Activated CD4-positive, alpha-beta T cell treated with anti-CD3 and anti-CD28 coated beads, Interleukin-2, amount 50 U/mL, for 1 hour (primary cell): ENCODE measurements at places on chromosomes 3 and 15.

GRCh38 chr15:52057996-52058395 lies 39.0 kb downstream of the MAPK6 start:
- DNase-seq: no peak

GRCh38 chr3:18228060-18228459 lies 197.1 kb downstream of the SATB1 start:
- no peak for DNase-seq

- peak; percentile 58 for DNase-seq
Observed at GRCh38 chr3:121660356-121661171, at the start of gene HCLS1. Gene HCLS1, minus strand, starts transcription at chr3:121660903. Its CDS starts 2,556 bp downstream, at chr3:121658347.

- DNase-seq: no peak
Observed at GRCh38 chr3:82163907-82164520, 402.6 kb upstream of the GBE1 start.

GRCh38 chr3:181358562-181358961 lies 353.2 kb upstream of the SOX2 start:
- DNase-seq: no peak

DNA sequence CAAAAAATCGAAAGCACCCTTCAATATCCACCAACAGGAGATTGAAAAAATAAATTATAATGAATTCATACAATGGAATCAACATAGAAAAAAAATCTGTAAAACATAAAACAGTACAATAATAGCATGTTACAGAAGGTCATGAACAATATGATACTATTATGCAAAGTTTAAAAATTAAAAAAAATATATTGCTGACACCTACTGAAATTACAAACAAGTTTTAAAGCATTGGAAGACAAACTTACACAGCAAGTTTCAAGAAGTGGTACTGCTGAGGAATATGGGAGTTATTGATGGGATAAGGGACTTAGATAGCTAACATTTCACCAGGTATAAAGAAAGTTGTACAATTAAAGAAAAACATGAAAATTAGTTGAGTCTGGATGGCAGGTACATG lies 89.4 kb downstream of the EFL1 start:
- DNase-seq: no peak

DNA sequence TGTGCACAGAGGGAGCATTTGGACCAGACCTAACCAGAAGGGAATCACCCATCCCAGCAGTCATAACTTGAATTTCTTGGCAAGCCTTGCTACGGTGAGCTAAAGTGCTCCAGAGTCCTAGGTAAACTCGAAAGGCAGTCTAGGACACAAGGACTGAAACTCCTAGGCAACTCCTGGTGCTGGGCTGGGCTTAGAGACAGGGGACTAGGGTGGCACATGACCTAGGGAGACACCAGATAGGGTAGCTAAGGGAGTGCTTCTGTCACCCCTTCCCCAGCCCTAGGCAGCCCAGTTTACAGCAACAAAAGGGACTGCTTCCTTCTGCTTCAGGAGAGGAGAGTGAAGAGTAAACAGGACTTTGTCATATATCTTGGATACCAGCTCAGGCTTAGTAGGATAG lies 256.4 kb upstream of the ARHGEF26 start:
- no peak for DNase-seq

- no peak for DNase-seq
Observed at GRCh38 chr3:127260416-127260815, 27.4 kb downstream of the PRR20G start.

- DNase-seq: no peak
Observed at GRCh38 chr3:67592057-67592456, 62.4 kb downstream of the SUCLG2 start.

DNA sequence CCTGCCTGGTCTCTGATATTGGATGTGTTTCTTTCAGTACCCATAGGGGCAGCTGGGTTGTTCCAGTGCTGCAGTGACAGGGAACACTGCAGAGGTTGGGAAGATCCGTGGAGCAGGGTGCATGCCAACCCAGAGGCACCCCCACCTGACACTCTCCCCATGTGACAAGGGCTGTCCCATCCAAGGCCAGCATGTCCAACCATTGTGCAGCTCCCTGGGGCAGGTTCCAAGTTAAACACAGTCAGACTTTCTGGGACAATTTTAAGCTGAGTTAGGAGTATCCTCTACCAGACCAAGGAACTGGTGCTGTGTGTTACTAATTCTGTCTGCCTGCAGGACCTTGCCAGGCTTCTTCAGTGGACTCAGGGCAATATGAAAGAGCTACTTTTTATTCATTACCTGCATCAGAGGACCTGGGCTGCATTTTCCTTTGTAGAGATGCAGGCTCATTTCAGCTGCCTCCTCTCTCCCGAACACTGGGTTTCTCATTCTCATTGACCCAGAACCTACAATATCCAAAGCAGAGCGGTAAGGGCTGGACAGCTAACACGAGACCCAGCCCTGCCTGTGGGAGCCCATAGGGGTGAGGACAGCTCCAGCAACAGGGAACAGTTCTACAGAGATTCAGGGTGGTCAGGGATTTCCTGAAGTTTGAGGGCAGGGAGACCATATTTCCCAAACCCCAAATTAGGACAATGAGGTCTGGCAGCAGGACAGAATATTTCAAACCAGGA lies 72.7 kb downstream of the SPSB4 start:
- no peak for DNase-seq

GRCh38 chr15:96035091-96035490 lies 295.4 kb upstream of the NR2F2 start:
- no peak for DNase-seq

- no peak for DNase-seq
Observed at GRCh38 chr3:126005951-126006350, 37.0 kb downstream of the ROPN1B start.

- DNase-seq: no peak
Observed at GRCh38 chr3:176587089-176587488, 610.2 kb downstream of the TBL1XR1 start.

DNA sequence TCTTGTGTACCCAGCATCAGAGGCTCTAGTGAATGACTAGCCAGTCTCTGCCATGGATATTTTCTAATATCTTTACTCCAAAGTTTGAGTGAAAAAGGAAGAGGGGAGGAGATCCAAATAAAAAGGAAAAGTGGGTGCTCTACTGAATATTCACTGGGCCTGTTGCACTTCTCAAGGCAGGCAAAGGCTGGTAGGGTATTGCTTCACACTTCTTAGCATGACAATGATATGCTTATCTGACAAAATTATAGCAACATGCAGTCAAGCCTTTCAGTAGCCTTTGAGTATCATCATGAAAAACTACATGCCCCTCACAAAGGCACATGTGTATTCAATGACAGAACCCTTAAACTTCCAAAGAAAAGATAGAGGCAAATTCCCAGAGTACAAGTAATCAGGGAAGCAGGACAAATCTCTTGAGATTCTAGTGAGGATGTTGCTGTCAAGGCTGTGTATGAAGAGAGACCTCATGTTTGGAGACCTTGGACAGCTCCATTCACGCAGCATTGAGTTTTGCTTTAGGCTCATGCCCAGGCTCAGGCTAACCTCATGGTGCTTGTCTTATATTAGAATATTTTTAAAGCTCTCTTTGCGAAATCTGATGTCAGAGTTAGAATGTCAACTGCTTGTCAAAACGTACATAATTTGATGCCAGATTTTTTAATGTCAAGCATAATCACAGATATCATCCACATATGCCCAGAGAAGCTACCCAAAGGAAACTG lies 506.9 kb downstream of the OCA2 start:
- no peak for DNase-seq
